ENCODE measurements at places on chromosomes 7 and 10.

DNA sequence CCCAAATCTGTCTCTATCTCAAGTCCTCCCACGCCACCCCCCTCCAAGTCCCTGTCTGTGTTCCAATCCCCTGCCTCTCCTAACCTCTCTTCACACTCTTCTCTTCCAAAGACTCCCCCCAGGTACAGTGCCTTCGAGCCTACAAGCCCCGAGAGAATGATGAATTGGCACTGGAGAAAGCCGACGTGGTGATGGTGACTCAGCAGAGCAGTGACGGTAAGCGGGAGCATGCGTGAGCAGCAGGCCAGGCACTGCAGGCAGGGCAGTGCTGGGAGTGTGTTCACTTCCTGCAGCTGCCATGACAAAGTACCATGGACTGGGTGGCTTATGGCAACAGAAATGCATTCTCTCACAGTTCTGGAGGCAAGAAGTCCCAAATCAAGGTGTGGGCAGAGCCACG is 23.4 kb downstream of the ARHGEF5 start:
- no peak for DNase-seq

- DNase-seq, result peak; percentile 73
Observed at GRCh38 chr7:48299580-48300169, 128.4 kb downstream of the ABCA13 start.

DNA sequence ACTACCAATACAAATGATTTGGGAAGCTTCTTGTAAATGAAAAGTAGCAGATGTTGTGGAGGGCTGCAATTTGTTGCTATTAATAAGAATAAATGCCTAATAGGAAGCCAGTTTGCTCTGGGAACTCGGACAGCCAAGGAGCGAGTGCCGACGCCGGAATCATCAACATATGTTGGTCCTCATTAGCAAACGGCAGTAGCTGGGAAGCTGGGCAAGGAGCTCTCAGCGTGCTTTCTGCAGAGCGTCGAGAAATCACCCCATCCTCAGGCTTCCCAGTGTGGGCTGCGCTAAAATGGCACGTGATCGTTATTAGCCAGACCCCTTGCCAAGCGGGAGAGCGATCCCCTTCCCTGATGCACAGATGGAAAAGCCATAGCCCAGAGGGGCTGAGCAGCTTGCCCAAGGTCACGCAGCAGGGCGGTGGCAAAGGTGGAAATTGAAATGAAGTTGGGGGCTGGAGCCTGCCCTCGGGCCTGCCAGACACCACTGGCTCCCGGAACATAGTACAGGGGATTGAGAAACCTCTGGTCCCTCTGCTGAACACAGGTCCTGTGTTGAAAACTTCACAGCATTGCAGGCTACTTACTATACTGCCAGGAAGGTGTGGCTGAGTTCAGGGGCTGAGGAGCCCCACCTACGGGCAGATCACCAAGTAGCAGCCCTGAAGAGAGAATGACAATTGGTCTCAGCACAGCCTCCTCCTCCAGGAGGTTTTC is 326.9 kb downstream of the PLXNA4 start:
- DNase-seq, result no peak

DNA sequence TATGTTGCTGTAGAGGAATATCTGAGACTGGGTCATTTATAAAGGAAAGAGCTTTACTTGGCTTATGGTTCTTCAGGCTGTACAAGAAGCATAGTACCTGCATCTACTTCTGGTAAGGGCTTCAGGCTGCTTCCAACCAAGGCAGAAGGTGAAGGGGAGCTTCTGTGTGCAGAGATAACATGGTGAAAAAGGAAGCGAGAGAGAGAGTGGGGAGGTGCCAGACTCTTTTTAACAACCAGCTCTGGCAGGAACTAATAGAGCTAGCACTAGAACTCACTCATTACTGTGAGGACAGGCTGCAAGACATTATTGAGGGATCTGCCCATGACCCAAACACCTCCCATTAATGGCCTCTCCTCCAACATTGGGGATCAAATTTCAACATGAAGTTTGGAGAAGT is 94.5 kb downstream of the KIF20B start:
- DNase-seq, result no peak

GRCh38 chr10:80412486-80412885 is 4.1 kb downstream of the PRXL2A start:
- DNase-seq, result no peak

- no peak for DNase-seq
Observed at GRCh38 chr7:98855610-98856422, 14.0 kb downstream of the TMEM130 start.
